ENCODE measurements at places on chromosomes 16 and 17.

DNA sequence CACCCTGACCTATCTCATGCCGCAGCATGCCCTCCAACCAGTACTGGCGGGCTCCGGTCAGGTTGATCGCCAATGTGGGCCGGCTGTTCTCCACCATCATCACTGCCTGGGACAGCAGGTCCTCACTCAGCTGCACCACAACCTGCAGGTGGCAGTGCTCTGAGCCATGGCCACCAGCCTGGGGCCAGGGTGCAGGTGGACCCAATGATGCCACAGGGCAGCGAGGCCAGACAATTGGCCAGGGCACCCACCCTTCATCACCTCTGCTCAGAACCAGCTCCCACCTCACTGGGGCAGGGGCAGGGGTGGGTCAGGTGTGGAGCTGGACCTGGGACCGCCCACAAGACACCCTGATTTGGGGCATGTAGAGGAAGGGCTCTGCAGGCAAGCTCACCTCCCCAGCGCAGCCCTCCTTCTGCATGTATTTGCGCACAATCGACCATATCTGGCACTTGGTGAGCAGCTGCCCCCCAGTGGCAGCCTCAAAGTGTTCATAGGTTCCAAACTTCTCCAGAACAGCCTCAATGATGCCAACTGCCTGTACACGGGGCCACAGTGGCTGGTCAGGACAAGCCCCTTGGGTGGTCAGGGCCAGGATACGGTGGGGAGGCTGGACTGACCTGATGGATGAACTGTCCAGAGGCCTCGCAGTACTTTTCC is 4.2 kb downstream of the MATCAP1 start:
- peaks cover 6% of the 10 kb centered on the region for H3K4me1 ChIP-seq
- H3K4me3 ChIP-seq, result no peak overlapping the region
- no peak for DNase-seq
- peaks cover 33% of the 10 kb centered on the region for H3K27me3 ChIP-seq

- DNase-seq, result no peak
- no peaks in the 10 kb centered on the region for H3K27me3 ChIP-seq
- H3K4me3 ChIP-seq, result peak overlapping the region; percentile 48
- peaks cover 5% of the 10 kb centered on the region for H3K4me1 ChIP-seq
- peaks cover 12% of the 10 kb centered on the region for H3K36me3 ChIP-seq
- H3K27ac ChIP-seq, result peak overlapping the region; percentile 80
Measured at GRCh38 chr16:83808573-83809014, 816 bp downstream of the HSBP1 start.

GRCh38 chr16:27972500-27972899 is 91.0 kb downstream of the GSG1L start:
- H3K4me3 ChIP-seq, result no peak overlapping the region
- no peak overlapping the region for H3K27ac ChIP-seq
- H3K36me3 ChIP-seq, result no peaks in the 10 kb centered on the region
- DNase-seq, result peak; percentile 42
- H3K27me3 ChIP-seq, result peaks cover 7% of the 10 kb centered on the region
- no peaks in the 10 kb centered on the region for H3K4me1 ChIP-seq

DNA sequence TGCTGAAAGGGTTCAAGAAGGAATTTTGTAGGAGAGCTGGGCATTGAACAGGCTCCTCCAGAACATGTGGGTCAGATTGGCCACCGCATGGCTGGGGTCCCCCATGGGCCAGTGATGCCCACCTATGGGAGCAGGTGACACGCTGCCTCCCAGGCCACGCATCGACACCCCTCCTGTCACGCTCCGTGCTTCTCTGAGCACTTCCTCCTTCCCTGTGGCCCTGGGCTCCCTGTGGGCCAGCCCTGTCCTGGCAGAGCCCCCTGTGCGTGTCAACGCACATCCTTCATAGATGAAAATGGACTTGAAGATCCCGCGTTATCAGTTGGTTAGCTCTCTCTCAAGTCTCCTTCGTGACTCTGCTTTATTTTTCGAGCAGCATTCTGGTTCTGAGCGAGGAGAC is 160.3 kb downstream of the RPTOR start:
- no peaks in the 10 kb centered on the region for H3K27me3 ChIP-seq
- H3K4me1 ChIP-seq, result no peaks in the 10 kb centered on the region
- DNase-seq, result no peak
- no peaks in the 10 kb centered on the region for H3K36me3 ChIP-seq
- no peak overlapping the region for H3K4me3 ChIP-seq

DNA sequence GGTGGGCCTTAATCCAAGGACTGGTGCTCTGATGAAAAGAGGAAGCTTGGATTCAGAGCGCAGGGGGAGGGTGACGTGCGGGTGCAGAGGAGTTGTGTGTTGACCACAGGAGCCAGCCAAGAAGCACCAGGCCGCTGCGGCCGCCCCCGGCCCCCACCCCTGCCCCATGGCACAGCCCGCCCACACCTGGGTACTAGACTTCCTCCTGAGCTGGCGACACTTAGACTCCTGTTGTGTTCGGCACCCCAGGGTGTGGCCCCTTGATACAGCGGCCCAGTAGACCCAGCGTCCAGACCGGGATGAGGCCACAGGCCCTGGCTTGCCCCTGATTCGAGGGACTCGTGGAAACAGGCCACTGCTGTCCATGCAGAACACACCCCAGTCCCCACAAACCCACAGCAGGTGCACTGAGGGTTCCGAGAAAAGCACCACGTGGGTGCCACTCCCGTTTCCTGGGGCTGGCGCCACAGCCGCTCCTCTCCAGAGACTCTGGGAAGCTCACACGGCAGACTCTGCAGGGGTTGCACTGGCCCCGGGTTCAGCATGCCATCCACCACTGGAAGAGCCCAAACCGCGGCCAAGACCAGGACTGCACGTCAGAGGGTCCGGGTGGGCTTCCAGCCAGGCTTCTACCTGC is 5.7 kb upstream of the SNAI3 start:
- H3K27ac ChIP-seq, result no peak overlapping the region
- peaks cover 2% of the 10 kb centered on the region for H3K36me3 ChIP-seq
- H3K4me1 ChIP-seq, result peaks cover 19% of the 10 kb centered on the region
- no peak overlapping the region for H3K4me3 ChIP-seq

DNA sequence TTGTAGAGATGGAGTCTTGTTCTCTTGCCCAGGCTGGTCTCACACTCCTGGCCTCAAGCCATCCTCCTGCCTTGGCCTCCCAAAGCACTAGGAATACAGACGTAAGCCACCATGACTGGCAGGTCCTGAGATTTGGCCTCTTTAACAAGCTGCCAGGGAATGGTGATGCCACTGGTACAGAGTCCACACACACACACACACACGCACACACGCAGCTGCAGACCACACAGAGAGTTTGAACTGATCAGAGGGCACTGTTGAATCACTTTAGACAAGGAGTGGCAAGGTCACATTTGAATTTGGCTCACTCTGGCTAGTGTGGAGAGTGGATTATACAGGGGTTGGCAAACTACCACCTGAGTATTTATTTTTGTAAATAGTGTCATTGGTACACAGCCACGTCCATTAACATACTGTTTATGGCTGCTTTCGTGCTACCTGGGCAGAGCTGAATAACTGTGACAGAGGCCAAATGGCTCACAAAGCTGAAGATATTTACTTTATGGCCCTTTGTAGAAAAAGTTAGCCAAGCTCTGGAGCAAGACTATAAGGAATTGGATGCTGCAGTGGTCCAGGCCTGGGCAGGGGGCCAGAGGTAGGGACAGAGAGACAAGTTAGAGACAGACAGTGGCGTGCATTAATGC is 9.9 kb downstream of the ITPRIPL2 start:
- H3K27me3 ChIP-seq, result no peaks in the 10 kb centered on the region
- no peak overlapping the region for H3K27ac ChIP-seq
- no peak overlapping the region for H3K4me3 ChIP-seq
- no peaks in the 10 kb centered on the region for H3K36me3 ChIP-seq
- no peaks in the 10 kb centered on the region for H3K4me1 ChIP-seq

DNA sequence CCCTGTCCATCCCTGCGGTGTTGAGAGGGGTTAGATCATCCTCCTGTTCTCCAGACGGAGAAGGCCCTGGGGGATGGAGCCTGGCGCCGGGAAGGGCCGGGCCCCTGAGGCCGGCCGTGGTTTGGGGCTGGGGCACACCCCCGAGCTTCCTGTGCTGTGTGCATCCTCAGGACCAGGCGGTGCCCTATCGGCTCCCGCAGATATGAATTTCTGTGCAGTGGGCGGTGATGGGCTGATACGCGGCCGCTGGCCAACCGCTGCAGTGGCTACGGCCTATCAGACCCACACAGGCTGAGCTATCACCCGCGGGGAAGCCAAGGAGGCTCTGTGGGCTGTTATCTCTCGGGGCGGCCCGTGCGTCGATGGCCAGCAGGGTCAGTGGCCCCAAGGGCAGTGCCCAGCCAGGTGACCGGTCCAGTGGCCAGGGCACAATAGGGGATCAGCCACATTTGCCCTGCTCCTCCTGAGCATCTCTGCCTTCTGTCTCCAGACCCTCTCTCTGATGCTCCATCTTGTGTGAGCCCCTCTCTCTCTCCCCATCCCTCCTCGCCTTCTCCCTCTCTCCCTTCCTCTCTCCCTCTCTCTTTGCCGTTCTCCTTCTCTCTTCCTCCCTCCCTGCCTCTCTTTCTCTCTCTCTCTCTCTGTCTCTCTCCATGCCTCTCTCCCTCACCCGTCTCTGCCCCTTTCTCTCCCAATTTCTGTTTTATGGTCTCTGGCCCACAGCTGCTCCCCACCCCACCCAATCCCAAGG is 38.7 kb downstream of the ZFPM1 start:
- H3K27ac ChIP-seq, result no peak overlapping the region
- no peak for DNase-seq
- no peaks in the 10 kb centered on the region for H3K36me3 ChIP-seq
- H3K4me3 ChIP-seq, result no peak overlapping the region
- peaks cover 9% of the 10 kb centered on the region for H3K4me1 ChIP-seq
